ENCODE measurements at places on chromosomes 16 and 17. TPM values are rescaled to one million over a fixed set of nuclear protein-coding genes. Genes with fewer than 3 reads are reported as not detected.

The DPEP2 gene
- total RNA-seq, result not detected

The ASPA gene
- total RNA-seq, result 1.4 TPM

The KLHL11 gene
- total RNA-seq, result 11.2 TPM

The ASIC2 gene
- not detected for total RNA-seq

The C17orf78 gene
- total RNA-seq, result not detected

The DOK4 gene
- 32.8 TPM for total RNA-seq

The WFDC1 gene
- total RNA-seq, result 2.5 TPM

The TBX6 gene
- not detected for total RNA-seq

The CDH8 gene
- not detected for total RNA-seq

The ADAMTS18 gene
- 0.82 TPM for total RNA-seq

The PRR35 gene
- not detected for total RNA-seq

The CCDC200 gene
- not detected for total RNA-seq

The SPNS1 gene
- 51.2 TPM for total RNA-seq

The MYBBP1A gene
- total RNA-seq, result 52.6 TPM

The SLC52A1 gene
- total RNA-seq, result not detected

The KRTAP4-3 gene
- not detected for total RNA-seq

The IL17C gene
- not detected for total RNA-seq

The PFN1 gene
- 692 TPM for total RNA-seq

The KIF2B gene
- total RNA-seq, result not detected

The GPR179 gene
- not detected for total RNA-seq

The CLEC18B gene
- not detected for total RNA-seq

The ABCC11 gene
- under 0.01 TPM for total RNA-seq

The WNT9B gene
- total RNA-seq, result not detected

The CCL4 gene
- not detected for total RNA-seq

The NPTX1 gene
- total RNA-seq, result not detected

The LASP1 gene
- 255 TPM for total RNA-seq

The SCARF1 gene
- under 0.01 TPM for total RNA-seq

The RCVRN gene
- not detected for total RNA-seq

All from pericardium fibroblast (primary cell).